ENCODE measurements at places on chromosomes 11 and 22. TPM values are rescaled to one million over a fixed set of nuclear protein-coding genes. Genes with fewer than 3 reads are reported as not detected.

The OR8A1 gene
- not detected for total RNA-seq

The OR4X1 gene
- not detected for total RNA-seq

GRCh38 chr11:64038500-64038899, 2.8 kb downstream of the FLRT1 start:
- no peak for DNase-seq

DNA sequence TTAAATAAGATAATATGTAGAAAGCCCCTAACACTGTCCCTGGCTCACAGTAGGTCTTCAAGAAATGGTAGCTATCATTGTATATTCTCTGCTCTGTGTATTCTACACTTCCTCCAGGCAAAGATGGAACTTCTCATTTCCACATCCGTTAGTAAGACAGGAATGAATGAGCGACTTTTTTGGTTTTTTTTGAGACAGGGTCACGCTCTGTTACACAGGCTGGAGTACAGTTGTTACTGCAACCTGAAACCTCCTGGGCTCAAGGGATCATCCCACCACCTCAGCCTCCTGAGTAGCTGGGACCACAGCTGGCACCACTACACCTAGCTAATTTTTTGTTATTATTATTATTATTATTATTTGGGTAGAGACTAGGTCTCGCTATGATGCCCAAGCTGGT, 2.3 kb upstream of the CLPB start:
- DNase-seq = no peak

DNA sequence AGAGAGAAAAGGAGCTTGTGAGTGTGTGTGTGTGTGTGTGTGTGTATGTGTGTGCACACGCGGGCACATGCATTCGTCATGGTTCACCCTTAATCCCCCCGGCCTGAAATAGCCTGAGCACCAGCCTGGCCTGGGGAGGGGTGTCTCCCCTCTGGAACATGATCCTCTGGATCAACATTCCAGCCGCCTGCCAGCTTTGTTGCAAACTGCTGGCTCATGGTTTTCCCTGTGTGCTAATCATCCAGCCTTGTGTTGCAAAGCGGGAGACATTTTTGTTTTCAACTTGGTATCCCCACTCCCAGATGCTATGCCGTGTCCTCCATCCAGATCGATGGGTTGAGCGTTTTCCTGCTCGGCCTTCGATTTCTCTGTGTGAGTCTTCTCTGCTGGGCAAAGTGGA, 94.3 kb downstream of the FEZ1 start:
- no peak for DNase-seq

DNA sequence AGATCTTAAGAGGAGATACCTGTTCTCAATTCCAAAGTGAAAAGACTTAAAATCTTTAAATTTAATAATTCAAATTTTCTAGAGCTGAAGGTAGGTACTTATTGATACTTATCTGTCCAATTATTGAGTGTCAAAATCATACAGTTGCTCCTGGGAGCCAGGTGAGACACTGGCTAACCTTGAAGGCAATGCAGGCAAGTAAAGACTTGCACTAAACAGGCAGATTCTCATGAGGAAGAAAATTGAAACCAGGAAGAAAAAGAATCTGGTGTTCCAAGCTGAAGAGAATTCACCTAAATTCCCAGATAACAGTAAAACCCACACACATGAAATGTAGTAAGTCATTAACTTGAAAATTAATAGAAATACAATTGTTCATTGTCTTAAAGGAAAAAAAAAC, 30.3 kb downstream of the VSIG10L2 start:
- DNase-seq = no peak

DNA sequence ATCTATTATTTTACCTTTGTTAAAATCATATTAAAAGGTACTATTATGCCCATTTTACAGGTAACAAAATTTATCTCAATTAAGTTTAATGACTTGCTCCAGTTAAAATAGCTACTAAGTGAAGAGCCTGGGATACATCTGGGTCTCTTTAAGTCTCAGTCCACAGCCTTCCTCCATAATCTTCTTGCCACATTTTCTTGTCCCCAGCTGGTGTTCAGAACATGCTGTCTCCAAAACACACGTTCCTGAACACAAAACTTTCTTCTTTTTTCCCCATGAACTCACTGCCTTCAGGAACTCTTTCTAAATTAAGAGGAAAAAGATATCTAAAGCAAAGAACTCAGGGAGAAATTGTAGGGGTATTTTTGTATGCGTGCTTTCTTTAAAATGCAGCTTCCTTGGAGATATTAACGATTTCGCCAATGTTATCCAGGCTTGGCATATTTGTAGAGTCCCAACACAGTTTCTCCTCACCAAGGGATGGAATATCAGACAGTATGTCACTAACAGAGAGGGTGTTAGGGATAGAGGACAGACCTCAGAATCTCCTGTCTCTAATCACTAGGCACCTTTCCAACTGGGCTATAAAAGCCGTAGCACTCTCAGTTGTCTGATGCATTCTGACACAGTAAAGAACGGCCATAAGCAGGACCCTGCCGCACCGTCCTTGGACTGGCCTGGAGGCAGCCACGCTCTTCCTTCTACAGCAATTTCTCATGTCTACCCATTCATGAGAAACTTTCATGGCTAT, 232.8 kb upstream of the BLID start:
- no peak for DNase-seq

GRCh38 chr11:31827455-31828206, 16.5 kb upstream of the PAX6 start:
- DNase-seq = no peak

GRCh38 chr11:117815262-117815803, 9.2 kb downstream of the FXYD2 start:
- no peak for DNase-seq

DNA sequence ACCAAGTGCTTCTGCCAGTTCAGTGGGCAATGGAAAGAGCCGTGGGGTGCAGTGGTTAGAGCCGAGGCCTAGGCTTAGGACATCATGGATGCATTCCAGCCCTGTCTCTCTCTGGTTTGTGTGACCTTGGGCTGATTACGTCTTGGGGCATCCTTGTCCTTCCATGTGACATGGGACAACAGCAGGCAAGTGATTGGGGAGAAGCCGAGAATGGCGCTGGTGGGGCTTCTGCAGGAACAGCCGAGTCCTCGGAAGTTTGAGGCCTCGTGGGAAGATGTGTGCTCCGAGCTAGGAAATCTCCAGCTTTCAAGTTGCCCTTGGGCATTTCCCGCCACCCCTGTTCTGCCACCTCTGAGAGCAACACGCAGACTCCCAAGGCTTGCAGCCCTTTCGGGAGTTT, 16.6 kb downstream of the TSPAN18 start:
- DNase-seq = no peak

All from cardiac septum (tissue), 1 donor.